ENCODE measurements at places on chromosomes 12 and 14. TPM values are rescaled to one million over a fixed set of nuclear protein-coding genes. Genes with fewer than 3 reads are reported as not detected.

The APOF gene
- not detected for total RNA-seq

The TPH2 gene
- total RNA-seq = 1.00 TPM

The CLEC4C gene
- total RNA-seq = not detected

The TMEM132D gene
- total RNA-seq = 22.0 TPM

The OR2AP1 gene
- not detected for total RNA-seq

The CPNE6 gene
- 0.36 TPM for total RNA-seq

The MIS18BP1 gene
- total RNA-seq = 35.7 TPM

The GLRX5 gene
- 20.3 TPM for total RNA-seq

The TNS2 gene
- 26.7 TPM for total RNA-seq

The ZFC3H1 gene
- total RNA-seq = 68.7 TPM

The LRTM2 gene
- 3.5 TPM for total RNA-seq

The ARF3 gene
- 49.6 TPM for total RNA-seq

The IFNG-AS1 gene
- not detected for total RNA-seq

The OR4K2 gene
- total RNA-seq = not detected

The CD9 gene
- total RNA-seq = 30.5 TPM

The NDRG2 gene
- total RNA-seq = 142 TPM

The SPIC gene
- total RNA-seq = not detected

The CEBPE gene
- total RNA-seq = not detected

The GLT1D1 gene
- 7.0 TPM for total RNA-seq

The GPATCH2L gene
- 98.5 TPM for total RNA-seq

The SOAT2 gene
- 0.27 TPM for total RNA-seq

The LUM gene
- total RNA-seq = 57.6 TPM

The SOX5 gene
- 47.7 TPM for total RNA-seq

The PTPRO gene
- 149 TPM for total RNA-seq

The OTOGL gene
- total RNA-seq = 1.4 TPM

The HOXC6 gene
- total RNA-seq = not detected

The TSPAN11 gene
- total RNA-seq = 17.3 TPM

The SRRM4 gene
- total RNA-seq = 11.8 TPM

The C12orf54 gene
- total RNA-seq = not detected

The AQP5 gene
- total RNA-seq = 0.82 TPM

The TTC8 gene
- 19.1 TPM for total RNA-seq

The RNF34 gene
- total RNA-seq = 85.2 TPM

The LRP1-AS gene
- not detected for total RNA-seq

The PDZRN4 gene
- 7.3 TPM for total RNA-seq

The SLC16A7 gene
- 19.9 TPM for total RNA-seq

The SPX gene
- 1.5 TPM for total RNA-seq

The RNASE7 gene
- not detected for total RNA-seq

The VWF gene
- 23.2 TPM for total RNA-seq

The SLC5A8 gene
- 3.1 TPM for total RNA-seq

The VSIG10 gene
- 13.3 TPM for total RNA-seq

The CYP46A1 gene
- 6.1 TPM for total RNA-seq

The BATF gene
- total RNA-seq = not detected

The ACOT2 gene
- 19.3 TPM for total RNA-seq
